Forelimb muscle (tissue), 1 donor: ENCODE measurements at places on chromosomes 3 and 15.

- DNase-seq: no peak
These were observed 112.7 kb downstream of the RAB11A start for GRCh38 chr15:65981837-65982626.

DNA sequence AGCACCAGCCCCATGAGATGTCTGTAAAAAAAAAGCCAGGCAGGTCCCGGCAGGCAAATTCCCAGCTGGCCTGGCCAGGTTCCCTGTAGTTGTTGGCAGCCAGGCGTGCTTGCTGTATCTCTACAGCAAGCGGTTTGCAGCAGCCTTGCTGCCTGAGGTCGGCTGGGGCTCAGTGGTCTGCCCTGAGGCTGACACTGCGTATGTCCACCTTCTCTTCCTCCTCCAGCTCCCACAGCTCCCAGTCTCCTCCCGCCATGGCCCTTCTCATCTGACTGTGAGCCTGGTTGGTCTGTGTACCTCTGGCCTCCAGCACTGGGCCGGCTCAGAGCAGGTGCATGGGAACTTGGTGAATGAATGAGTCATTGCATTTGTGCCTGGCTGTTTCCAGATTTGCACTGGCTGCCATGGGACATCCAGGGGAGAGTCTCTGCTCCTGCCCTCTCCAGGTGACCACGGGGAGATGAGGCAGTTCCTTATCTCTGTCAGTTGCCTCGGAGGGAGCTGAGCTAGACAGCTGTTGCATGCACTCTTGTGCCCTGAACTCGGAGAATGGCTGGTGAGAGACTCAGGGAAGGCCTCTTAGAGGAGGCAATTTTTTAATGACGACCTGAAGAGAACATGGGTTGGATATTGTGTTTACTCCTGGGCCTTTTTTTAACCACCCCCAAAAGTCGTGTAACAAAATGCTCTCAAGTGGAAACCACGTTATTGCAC, 43.0 kb downstream of the SPSB4 start:
- no peak for DNase-seq

- DNase-seq: no peak
These were observed 38.2 kb downstream of the FEZF2 start for GRCh38 chr3:62335196-62335595.

GRCh38 chr3:114903213-114903612, 243.9 kb downstream of the ZBTB20 start:
- no peak for DNase-seq

DNA sequence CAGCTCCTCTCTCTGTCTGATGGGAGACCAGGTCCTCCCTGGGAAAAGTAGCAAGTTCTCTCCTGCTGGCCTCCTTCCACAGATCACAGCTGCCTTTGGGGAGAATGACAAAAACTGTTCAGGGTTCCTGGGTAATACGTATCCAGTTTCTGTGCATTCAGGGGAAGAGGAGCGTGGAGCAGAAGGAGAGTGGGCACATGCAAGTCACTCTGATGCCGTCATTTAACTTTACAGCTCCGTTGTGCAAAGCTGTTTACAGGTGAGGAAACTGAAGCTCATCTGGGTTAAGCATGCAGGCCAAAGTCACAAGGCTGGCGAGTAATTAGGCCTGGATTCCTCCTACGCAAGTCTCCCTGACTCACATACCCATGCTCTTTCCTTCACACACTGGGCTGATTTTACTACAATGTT, 7.5 kb upstream of the TM4SF1 start:
- no peak for DNase-seq

DNA sequence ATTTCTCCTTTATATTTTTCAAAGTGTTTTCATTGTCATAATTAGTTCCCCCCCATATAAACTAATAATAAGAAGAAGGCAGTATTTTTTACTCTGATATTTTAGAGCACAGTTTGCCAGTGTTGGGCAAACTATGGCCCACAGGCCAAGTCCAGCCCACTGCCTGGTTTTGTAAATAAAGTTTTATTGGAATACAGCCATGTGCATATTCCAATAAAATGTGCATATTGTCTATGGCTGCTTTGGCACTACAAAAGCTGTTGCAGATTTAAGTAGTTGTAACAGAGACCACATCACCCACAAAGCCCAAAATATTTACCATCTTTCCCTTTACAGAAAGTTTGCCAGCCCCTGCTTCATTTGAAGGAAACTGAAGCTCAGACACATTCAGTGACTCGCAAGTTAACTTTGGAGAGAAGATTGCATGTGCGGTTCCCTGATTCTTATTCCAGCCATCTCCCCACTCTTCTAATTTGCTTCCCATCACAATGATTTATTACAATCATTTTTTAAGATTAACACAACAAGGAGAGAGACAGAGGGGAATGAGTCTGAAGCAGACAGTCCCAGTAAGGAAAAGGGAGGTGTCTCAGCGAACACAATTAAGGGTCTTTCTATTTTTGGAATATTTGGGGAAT, 48.9 kb downstream of the RFTN1 start:
- no peak for DNase-seq

DNA sequence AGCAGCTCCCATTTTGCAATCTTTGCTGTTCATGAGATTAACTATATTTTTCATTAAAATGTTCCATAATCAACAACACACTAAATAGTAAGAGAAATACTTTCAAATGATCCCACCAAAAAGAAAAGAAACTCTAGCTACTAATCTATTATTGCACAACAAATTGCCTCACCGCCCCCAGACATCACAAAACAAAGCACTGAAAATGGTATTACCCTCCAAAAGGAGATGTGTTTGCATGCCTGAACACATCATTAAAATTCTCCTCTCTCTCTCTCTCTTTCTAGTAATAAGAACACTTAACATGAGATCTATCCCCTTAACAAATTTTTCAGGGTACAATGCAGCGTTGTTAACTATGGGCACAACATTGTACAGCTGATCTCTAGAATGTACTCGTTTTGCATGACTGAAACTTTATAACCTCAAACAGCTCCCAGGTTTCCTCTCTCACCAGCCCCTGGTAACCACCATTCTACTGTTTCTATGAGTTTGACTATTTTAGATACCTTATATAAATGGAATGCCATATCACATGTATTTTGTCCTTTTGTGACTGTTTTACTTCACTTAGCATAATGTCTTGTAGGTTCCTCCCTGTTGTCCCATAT, 33.1 kb downstream of the WNT5A start:
- DNase-seq: no peak

DNA sequence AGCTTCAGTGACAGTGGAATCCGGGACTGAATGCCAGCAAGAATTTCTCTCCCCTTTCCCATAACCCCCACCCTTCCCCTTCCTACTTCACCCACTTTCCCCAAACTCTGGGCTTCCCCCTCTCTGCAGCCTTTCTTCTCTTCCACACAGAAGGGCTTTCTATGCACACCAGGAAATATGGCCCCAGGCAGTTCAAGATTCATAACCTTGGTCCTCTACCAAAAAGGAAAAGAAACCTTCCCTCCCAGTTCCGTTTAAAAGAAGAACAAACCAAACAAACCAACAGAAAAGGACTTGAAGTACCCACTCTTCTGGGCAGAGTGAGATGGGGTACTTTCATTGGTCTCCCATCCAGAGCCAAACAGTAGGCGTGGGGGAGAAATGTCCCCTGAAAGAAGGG, 68.8 kb upstream of the ABHD2 start:
- DNase-seq: no peak

GRCh38 chr15:66496951-66497501, 536 bp downstream of the SNAPC5 start:
- DNase-seq: no peak

DNA sequence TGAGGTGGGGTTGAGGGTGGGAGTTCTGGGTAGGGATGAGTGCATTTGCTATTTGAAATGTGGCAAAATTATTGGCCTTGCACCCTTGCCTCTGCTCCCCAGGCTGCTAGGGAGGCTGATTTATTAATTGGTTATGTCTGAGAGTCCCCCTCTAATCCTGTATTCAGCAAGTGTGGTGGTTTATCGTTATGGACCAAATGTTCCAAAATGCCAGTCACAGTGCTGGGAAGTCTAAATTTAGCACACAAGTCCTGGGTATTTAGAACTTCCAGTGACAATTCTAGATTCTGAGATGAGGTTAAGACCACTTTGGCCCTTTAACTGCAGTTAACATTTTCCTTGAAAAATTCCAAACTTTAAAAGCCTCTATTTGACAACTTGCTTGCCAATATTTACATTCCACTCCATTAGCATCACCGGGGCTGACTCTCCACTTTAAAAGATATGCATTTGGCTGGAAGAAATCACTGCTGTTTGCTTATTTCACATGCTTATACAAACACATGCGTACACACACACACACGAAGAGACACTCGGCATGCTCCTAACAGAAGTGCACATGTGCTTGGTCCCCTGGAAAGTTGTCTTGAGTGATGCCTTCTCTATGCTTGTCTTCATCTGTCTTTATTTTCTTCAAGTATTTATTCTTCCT, 247.7 kb downstream of the IL20RB start:
- peak; percentile 6 for DNase-seq

DNA sequence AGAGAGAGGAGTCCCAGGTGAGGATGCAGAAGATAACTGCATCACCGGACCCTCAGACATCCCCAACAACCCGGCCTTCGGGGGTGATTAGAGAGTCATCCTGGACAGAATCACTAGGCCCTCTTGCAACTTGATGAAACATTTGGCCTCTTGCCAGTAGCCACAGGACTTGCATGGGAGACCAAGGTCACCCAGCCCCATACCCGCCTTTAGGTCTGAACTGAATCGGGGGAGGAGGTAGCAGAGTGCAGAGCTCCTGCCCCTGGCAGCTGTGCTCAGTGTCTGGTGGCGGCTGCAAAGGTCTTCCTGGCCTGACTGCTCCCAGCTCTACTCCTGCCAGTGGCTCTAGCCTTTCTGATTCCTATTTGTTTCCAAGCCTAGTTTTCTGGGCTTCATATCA, 12.4 kb downstream of the PIF1 start:
- no peak for DNase-seq
